G401 (cell line): ENCODE measurements at places on chromosomes 1 and 21. TPM values are rescaled to one million over a fixed set of nuclear protein-coding genes. Genes with fewer than 3 reads are reported as not detected.
A peak's percentile ranks its signal among the peaks of the same experiment; 100 is the strongest.

TMPRSS2 gene
- total RNA-seq: not detected in 2 replicates

GRCh38 chr1:182143825-182144645 lies 82.5 kb upstream of the ZNF648 start:
- peak; percentile 17 for DNase-seq

XCL1 gene
- not detected in 2 replicates for total RNA-seq

DNA sequence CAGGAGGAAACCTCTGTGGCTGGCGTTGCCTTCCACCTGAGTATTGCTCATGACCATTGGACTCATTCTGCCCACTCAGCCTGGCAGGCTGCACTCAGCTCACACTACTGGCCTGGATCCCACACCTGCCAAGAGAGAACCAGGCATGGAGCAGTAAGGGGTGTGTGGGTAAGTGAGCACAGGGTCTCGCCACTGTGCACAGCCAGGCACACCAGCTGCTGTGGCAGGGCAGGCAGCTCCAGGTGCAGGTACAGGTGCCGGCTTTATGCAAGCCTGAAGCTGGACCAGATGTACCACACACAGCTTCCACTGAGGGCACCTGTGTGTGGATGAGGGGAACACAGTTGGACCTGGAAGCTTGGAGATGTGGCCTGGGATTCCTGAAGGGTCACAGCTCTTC lies 295.2 kb upstream of the SNX7 start:
- no peak for DNase-seq

KRTAP7-1 gene
- not detected in 2 replicates for total RNA-seq

CFAP45 gene
- not detected in 2 replicates for total RNA-seq

SERPINC1 gene
- not detected in 2 replicates for total RNA-seq

- no peak for DNase-seq
These were observed 8.9 kb downstream of the CSRP1 start for GRCh38 chr1:201497935-201498509.

DNA sequence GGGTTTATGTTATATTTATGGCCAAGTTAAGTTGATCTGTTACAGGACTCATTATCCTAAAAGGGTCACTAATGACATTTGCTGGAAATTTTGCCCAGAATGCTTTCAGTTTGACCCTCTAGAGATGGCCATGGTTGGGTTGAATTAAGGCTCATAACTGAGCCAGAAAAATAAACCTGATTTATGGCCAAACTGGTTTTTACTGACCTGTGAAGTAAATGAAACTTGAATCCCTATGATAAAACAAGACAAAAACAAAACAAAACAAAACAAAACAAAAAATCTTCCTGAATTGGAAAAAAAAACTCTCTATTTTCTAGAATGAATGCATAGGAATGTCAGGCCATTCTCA lies 72.5 kb upstream of the CLDN14 start:
- DNase-seq: no peak

DNA sequence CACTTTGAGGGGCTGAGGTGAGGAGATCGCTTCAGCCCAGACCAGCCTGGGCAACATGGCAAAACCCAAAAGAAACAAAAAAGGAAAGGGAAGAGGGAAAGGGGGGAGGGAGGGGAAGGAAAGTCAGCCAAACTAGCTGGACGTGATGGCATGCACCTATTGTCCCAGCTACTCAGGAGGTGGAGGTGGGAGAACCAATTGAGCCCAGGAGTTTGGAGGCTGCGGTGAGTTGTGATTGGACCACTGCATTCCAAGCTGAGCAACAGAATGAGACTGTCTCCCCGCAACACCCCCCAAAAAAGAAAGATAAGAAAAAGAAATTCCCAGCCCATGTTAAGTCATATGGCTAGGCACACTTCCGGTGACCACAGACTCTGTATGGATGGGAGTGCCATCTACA lies 128.4 kb downstream of the PTPN14 start:
- no peak for DNase-seq

- DNase-seq: no peak
These were observed 176.8 kb upstream of the PTBP2 start for GRCh38 chr1:96544831-96545221.

DNA sequence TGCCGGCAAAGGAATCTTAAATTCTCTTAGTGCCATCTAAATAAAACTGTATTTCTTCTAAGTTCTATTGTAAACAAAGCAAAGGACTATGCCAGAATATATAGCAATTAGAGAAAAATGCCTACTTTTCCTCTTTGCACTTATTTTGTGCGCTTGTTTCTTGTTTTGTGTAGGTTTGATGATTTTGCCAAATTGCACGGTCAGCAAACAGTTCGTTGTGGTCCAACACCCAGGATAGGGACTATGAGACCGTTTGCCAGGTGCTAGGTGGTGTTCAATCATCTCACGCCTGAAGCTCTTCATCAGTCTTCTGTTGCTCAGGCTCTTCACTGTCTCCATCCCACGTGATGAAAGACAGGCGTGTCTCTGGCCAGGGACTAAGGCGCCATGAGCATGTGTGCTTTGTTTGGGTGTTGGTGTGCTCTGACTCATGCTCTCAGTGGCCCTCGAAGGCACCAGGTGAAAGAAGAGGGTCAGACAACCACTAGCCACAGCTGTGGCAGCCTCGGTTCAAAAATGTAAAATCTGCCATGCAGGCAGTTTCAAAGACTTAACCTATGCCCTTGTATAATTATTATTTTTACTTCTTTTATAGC lies 36.9 kb upstream of the KCNE1 start:
- DNase-seq: no peak

DNA sequence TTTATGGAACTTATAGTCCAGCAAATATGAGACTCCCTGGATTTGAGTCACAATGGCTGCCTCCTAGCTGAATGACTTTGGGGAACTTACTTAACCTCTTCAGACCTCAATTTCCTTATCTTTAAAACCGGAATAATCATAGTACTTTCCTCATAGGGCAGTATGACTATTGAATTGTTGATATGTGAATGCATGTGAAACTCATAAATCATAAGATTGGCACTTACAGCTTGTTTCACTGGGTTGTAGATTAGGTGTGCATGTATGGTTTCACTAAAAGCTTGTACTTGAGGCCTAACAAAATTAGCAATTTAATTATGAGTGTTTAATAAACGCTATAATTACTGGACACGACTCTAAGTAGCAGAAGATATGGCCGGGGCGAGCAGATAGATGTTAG lies 72.5 kb downstream of the ST6GALNAC5 start:
- DNase-seq: no peak

CACHD1 gene
- 0.18 and 0.31 TPM in 2 replicates for total RNA-seq

- no peak for DNase-seq
These were observed 10.2 kb downstream of the EEIG2 start for GRCh38 chr1:108570128-108570527.

STPG1 gene
- total RNA-seq: 7.1 and 17.8 TPM in 2 replicates

FCN3 gene
- total RNA-seq: not detected in 2 replicates

GPR52 gene
- total RNA-seq: not detected in 2 replicates

DNA sequence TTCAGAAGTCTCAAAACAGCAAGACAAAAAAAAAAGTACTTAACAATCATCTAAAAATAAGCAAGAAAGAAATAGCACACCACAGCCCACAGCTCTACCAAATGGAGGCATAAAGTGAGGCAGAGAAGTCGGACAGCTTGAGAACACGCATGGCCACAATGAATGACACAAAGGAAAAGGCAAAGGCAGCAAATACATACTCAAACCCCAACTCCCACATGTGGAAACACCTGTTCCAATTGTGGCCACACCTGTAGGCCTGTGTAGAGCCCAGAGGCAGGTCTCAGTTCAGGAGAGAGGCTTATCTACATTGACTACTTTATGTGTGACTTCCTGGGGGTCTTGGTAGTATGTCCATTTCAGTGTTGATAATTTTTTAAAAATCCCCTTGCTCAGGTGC lies 543.5 kb downstream of the LMO4 start:
- no peak for DNase-seq

DNA sequence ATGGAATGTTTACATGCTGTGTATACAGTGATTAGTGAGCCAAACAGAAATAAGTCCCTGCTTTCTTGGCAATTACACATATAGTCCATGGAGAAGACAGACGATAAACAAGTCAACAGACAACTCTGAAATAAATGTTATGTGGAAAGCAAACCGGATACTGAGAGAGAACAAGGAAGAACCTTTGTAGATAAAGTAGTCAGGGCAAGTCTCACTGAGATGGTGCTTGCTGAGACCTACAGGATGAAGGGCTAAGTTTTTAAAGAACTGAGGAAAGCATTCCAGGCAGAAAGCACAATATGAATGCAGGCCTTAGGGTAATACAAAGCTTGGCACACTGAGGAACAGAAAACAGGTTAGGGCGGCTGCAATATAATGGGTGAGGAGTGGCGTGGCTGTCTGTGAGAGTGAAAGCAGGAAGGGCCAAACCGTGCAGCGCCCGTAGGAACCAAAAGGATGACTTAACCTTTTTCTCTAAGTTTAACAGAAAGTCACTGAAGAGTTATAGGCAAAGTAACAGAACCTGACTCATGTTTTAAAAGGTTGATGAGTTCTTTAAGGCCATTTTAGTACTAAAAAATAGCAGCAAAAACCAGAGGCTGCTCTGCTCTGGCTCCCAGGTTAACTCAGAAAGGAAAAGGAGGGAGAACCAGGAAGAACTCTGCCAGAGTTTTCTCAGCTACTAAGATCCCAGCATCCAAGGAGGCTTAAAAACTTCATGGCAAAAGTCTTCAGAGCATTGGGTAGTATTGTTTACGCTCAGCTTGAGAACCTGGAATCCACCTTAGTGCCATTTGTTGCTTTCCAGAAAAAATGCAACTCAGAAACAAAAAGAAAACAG lies 8.7 kb upstream of the TTF2 start:
- no peak for DNase-seq

DNA sequence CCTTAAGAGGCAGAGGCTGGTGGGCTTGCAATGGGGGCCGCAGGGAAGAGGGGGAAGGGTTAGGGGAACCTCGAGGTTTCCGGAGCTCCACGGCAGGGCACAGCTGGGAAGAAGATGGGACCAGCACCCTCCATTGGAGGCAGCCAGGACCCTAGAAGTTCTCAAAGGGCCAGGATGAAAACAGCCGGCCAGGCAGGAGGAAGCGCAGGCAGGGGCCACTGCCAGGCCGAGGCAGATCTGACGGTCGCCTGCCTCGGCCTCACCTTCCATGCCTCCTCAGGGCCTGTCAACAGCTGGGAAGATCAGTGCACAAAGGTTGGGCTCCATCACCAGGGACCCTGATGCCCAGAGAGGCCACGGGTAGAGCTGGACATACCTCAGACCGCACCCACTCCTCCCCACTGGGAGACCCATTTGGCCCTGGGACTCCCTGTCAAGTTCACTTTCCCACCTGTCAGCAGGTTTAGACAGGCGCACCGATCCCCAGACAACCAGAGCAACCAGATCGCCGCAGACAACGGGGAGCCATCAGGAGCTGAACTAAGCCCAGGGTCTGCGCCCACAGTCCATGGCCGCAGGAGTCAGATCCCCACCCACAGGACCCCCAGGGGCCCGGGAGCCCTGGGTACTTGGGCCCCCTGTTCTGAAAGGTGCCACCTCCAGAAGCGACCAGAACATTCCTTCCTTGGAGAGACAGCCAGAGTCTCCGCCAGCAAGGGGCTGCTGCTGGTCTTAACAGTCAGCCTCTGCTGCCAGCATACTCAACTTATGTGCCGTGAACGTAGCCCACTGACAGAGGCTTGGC lies 2.2 kb downstream of the SLC19A1 start:
- no peak for DNase-seq

CRP gene
- not detected in 2 replicates for total RNA-seq

CLDN14 gene
- not detected in 2 replicates for total RNA-seq

AMPD1 gene
- not detected in 2 replicates for total RNA-seq

- DNase-seq: no peak
These were observed 139.2 kb downstream of the PTPRC start for GRCh38 chr1:198778049-198778448.

DNA sequence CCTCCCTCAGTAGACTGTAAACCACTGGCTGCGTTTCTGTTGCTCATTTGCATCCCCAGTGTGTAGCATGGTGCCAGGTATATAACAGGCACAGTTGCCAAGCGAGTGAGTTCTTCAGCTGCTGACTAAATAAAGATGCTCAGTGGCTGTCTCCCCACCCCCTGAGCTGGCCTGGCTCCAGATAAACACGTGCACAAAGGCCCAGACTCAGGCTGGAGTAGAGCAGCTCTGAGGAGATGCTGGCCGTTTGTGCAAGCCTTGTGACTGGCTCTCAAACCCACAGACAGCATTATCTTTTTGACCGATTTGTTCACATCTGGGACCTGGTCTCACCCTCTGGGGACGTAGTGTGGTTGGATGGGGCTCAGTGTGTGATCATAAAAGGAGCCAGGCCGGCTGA lies 7.1 kb downstream of the CHRNB2 start:
- DNase-seq: peak; percentile 25

- no peak for DNase-seq
These were observed 579.6 kb upstream of the ZRANB2 start for GRCh38 chr1:71660411-71660810.

DNA sequence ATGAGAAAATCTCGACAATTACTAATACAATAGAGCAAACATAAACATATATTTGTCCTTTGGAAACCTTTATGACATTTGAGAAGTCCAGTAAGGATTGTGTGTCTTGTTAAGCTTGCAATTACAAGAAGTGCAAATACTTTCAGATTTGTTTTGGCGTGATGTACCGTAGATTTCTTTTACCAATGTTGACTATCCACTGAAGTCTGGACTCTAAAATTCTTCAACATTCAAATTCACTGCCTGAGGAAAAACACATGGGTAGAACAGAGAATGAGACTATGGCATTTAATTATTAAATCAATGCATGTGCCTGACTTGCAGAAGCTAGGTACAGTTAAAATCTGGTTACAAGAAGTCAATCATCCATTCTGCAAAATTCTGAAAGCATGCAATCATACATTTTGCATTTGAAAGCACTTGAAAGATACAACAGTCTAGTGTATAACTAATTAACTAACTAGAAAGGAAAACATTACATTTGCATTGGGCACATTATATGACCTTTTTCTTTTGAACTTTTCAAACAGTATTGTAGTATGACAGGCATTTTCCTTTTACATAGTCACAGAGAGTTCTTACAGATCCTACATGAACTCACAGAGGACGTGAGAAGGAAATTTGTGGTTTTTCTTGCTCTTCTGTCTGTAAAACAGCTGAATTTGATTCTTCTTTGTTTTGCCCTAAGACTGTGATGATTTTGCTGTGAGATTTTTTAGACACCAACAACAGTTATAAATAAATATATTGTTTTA lies 511.1 kb upstream of the ADGRL4 start:
- DNase-seq: no peak

PLEKHO1 gene
- 42.9 and 45.6 TPM in 2 replicates for total RNA-seq

DNA sequence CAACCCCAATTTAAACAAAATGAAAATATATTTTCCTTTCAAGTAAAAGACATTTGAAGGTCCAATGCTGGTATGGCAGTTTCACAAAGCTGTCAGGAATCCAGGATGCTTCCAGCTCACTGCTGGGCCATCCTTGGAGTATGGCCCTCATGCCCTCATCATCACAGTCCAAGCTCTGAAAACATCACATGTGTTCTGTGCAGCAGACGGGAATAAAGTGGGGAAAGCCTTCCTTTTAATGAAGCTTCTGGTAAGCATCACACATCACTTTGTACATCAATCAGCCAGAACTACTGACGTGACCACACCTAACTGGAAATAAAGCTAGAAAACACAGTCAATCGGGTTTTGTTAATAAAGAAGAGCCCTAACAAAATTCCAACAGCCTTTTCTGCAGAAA lies 22.7 kb downstream of the CDC42BPA start:
- DNase-seq: no peak

- no peak for DNase-seq
These were observed 43.1 kb downstream of the ZMYM1 start for GRCh38 chr1:35122311-35122710.

C1orf185 gene
- total RNA-seq: not detected in 2 replicates

- DNase-seq: no peak
These were observed 2.8 kb downstream of the ARHGEF2 start for GRCh38 chr1:155975375-155976061.
